ENCODE measurements at places on chromosomes 5 and 9. TPM values are rescaled to one million over a fixed set of nuclear protein-coding genes. Genes with fewer than 3 reads are reported as not detected.

DNA sequence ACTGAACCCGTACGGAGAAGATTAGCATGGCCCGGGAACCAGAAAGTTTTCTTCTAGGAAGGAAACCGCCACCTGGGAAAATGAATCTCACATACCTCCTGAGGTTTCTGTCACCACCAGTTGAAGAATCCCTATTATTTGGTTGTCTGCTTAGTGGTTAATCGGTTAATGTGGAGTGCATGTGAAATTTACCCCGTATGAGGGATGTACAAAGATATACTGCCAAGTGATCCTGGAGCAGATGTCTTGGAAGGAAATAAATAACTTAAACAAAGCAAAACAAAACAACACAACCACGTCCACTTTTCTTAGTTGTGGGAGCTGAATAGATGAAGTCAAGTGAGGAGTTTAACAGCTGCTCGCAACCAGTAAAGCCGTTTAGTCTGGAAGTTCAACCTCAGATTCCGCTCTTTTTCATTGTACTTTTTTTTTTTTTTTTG is 3.8 kb downstream of the DMRT2 start:
- DNase-seq = no peak

DNA sequence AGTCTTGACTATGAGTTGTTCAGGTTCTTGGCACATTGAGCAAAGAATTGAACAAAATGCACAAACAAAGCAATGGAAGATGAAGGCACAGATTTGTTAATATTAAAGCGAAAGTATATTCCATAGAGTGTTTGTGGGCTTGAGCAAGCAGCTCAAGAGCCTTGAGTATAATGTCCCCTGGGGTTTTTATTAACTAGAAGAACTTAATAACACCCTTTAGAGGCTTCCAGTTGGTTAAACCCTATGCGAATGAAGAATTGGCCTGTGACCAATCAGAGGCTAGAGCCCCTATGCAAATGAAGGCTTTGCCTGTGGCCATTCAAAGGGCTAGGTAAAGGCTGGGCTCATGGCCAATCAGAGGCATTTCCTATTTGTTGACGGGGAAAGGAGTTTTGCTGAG is 135.3 kb upstream of the IL12B start:
- DNase-seq = no peak

- no peak for DNase-seq
Observed at GRCh38 chr5:157914151-157914788, 55.3 kb upstream of the CLINT1 start.

TAF1L gene
- polyA plus RNA-seq = not detected

LCN15 gene
- not detected for polyA plus RNA-seq

TLR4 gene
- not detected for polyA plus RNA-seq
